ENCODE measurements at places on chromosomes 3 and 15.

DNA sequence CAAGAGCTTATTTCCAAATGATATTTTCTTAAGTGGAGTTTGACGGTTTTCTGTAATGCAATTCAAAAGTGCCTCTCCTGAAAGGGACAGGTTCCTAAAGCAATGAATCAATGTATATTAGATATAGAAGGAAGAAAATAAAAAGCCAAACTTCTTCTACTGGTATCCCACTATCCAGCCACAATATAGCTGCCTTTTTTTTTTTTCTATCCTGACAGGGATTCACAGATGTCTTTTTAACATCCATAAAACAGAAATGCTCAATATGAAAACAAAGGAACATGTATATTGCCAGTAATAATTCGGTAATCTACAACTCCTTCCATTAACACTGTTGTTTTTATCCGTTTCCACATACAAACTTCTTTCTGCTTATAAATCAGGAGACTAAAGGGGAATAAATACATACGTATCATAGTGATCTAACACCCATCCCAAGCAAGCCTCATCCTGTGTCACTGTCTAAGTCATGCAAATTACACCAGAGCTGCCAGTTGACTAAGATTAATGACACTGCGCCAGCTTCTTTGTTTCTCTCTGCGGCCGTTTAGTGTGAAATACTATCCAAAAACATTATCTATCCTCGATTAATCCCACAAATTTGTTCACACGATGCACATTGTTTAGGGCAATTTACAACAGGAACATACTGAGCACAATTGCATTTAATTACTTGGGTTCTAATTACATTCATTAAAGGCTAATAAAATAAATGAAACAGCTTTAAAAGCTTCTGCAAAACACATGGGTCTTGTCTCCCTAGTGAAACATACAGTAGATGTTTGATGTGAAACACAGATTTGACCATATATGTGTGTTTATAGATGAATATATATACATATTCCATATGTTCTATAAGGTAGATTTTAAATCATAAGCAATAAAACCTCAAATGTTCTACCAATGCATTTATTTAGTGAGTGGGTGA is 51.9 kb upstream of the CDIN1 start:
- DNase-seq = no peak

DNA sequence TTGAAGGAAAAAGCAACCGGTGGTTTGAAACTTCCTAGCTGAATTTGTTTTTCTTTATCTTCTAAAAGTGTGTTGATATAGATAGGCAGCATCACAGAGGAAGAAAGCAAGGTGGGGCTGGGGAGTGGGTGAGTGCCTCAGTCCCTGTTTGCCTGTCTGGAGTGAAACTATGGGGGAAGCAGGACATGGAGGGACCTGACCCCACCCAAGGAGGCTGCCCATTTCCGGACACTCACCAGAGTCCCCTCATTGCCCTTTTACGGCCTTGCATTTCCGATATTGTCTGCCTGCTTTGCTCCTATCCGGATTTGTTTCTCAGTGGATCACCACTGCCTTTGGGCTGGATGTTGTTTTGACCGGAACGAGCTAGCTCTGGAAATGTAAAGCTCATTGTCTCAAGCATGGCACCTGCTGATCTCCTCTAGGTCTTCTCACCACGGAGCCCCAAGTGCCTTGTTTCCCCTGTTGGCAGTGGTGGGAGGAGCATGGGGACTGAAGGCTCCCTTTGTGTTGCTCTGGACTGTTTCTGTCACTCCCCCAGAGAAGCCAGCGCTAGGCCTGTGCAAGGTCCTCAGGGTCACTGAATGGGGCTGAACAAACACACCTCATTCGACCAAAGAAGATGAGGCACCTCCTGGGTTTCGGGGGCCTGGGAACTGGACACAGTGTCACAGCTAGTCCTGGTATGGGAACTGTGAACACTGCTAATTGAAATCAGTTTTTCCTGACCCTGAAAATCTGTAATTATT is 7.0 kb downstream of the CLDN11 start:
- DNase-seq = no peak

- DNase-seq = no peak
These were observed 171.2 kb upstream of the WNT5A start for GRCh38 chr3:55658270-55658669.

GRCh38 chr3:124201786-124202185 is 209.9 kb upstream of the ROPN1 start:
- no peak for DNase-seq

DNA sequence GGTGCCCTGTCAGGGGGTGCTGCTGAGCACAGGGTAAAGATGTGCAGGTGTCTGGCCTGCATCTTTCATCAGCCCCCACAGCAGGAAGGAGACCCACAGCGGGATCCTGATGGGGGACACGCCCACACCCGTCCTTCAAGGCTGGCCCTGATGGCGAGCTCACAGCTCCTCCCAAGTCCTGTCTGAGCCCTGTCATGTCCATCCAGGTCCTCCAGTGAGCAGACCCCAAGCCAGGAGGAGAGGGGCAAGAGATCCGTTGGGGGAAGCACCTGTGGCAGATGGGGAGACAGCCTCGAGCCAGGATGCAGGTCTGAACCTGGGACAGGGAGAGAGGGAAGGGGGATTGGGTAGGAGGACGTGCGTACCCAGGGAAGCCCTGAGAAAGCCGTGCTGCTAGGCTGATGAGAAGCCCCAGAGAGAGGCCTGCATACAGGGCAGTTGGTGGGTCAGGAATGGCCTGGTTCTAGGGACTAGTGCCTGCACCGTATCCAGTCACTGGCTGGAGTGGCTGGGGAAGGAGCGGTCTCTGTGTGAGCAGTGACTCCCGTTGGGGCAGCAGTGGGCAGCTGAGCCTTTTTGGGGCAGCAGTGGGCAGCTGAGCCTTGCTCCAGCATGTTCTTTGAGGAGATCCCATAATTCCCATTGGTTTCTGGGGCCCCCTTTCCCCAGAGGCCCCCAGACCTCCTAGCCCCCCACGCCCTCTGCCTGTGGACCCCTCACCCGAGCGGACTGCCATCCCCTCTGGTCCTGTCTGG is 133.3 kb upstream of the MEF2A start:
- DNase-seq = no peak

DNA sequence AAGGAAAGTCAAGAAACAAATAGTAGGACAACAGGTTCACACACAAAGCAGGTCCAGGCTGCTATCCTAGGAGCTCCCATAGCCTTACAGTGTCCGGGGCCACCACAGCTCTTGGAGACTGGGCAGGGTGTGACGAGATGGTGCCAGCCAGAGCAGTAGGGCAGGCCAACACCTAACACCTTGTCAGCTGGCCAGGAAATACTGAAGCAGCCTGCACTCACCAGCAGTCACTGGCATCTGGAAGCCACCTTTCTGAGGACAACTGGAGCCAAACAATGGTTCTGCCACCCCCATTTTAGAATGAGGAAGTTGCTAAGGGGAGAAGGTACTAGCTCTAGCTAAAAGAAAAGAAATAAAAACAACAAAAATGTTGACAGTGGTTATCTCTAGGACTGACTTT is 47.2 kb downstream of the CCDC12 start:
- no peak for DNase-seq

DNA sequence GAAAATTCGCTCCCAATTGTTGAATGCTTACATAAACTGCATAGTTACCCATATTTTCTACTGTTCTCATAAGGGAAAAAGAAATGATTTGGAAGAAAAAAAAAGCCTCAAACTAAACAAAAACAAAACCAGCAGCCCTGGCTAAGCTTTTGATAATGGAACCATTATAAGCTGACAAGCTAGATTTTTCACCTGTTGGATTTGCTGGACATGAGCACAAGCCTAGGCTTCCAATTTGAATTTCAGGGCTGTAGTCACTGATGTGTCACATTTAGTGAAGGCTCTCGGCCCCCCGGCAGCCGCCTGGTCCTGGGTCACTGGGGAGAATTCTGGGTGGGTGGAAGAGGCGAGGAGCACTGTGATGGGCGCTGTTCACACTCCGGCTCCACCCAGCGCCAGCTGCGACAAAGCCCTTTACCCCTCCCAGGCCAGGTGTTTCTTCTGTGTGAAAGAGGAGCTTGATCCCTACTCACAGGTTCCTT is 4.6 kb downstream of the FBXL22 start:
- no peak for DNase-seq

DNA sequence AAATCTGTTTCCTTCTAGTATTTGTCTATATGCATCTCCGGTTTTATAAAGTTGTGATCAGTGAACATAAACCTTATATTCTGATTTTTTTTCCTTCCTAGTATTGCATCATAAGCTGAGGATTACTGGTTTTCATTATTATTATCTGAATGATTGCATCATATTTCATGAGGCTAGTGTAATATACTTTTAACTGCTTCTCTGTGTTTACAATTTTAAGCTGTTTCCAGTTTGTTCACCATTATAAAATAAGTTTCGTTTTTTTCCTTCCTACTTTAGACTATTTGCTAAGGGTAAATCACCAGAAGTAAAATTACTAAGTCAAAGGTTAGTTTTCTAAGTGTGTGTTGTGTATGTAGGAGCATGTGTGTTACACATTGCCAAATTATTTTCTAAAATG is 20.2 kb downstream of the SEMA6D start:
- DNase-seq = no peak

- DNase-seq = no peak
These were observed 20.8 kb downstream of the ABI3BP start for GRCh38 chr3:100972301-100972844.

DNA sequence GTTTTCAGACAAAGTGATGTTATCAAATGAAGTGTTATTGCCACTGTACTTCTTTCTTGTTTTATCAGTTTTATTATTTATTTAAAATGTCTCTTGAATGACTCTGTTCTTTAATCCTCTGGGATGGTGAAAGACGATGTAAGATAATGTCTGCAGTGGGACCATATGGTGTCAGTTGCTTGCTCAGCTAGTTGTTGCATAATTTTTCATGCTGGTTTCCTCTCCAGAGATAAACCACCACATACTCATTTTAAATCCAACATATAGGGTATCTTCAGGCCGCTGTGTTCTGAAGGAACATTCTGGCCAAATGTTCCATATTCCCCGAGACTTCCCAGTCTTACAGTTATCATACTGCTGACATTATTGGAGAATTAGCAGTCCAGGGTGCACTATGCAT is 75.9 kb downstream of the GABRG3 start:
- DNase-seq = no peak

- DNase-seq = no peak
These were observed 121.6 kb upstream of the GRM7 start for GRCh38 chr3:6739288-6739687.

DNA sequence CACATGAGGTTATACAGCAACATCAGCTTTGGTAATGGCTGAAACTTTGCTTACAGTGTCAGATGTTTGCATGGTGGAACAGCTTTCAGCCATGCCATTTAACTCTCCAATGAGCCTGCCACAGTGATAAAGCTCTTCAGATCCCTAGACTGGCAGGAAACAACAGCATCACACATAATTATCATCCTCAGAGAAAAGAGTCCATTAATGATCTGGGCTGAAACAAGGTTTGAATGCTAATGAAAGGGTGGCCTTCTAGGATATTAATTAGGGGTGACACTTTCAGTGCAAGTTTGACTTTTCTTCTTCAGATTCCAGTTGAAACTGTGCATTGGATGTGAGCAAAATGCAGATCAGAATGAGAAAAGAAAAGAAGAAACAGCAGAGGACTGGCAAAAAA is 166.6 kb downstream of the IGSF11 start:
- no peak for DNase-seq

- no peak for DNase-seq
These were observed 10.5 kb downstream of the LOXL1 start for GRCh38 chr15:73936588-73937290.

DNA sequence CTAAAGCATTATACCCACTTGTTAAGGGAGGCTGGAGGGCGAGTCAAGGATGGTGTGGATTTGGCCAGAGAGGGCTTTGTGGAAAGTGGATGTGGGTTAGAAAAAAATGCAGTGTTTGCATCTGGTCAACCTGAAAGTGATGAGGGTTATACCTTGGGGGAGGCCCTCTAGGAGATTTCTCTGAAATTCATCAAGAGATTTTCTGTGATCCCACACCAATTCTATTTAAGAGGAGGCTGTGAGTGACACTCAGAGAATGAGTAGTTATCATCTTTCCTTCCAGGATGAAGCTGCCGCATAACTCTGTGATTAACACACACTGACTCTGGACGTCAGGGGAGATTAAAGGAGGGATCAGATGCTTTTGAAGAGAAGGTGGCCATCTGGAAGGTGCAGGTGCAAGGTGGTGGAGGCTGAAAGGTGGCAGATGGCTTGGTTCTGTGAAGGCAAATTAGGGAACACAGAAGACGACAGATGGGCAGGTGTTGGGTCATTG is 54.8 kb downstream of the ANAPC13 start:
- DNase-seq = no peak

GRCh38 chr15:37134699-37135131 is 34.4 kb upstream of the MEIS2 start:
- DNase-seq = no peak

DNA sequence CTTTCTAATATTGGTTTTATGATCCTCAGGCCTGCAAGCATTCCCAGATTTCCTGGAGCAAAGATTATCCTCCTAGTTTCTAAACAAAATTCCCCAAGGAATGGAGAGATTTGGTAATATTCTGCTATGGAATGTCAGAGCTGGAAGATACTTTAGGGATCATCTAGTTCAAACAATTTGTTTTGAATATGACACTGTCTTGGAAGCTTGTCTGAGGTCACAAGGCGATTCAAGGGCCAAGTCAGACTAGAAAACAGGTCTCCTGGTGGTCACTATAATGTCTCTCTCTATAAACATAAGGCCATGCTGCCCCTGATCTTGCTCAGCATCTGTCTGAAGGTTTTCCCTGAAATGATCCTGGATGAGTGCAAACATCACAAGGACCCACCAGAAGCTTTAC is 143.4 kb upstream of the BCL6 start:
- DNase-seq = no peak

- no peak for DNase-seq
These were observed 73.8 kb upstream of the FLNB start for GRCh38 chr3:57934373-57934772.

GRCh38 chr3:56884387-56884786 is 82.6 kb upstream of the ARHGEF3 start:
- DNase-seq = no peak

DNA sequence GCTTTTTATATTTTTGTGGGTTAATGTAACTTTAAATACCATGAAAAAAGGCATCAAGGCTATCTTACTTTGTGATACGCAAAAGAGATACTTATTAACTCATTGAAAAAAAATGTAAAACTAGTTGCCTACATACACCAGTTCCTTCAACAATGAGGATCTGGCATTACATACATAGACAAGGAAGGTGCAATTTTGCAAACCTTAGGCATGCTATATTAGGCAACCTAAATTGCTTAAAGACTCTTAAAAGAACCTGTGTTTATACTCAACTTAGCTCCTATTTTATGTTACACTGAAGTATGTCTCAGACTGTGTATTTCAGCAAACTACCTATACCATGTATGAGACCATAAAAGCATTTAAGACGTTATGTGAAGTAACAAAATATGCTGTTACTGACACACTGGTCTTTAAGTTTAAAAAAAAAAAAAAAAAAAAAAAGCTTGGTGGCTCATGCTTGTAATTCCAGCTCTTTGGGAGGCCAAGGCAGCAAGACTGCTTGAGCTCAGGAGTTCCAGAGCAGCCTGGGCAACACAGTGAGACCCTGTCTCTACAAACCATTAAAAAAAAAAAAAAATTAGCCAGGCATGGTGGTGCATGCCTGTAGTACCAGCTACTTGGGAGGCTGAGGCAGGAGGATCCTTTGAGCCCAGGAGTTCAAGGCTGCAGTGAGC is 9.1 kb downstream of the TASOR start:
- no peak for DNase-seq

- no peak for DNase-seq
These were observed 295.6 kb upstream of the RASGRP1 start for GRCh38 chr15:38860253-38860652.

- DNase-seq = no peak
These were observed 50.3 kb upstream of the OSBPL11 start for GRCh38 chr3:125645616-125646015.

- DNase-seq = no peak
These were observed 20.0 kb upstream of the TMOD3 start for GRCh38 chr15:51809457-51809856.

All from CD4-positive, alpha-beta T cell (primary cell).